ENCODE measurements at places on chromosomes 1 and 21.

DNA sequence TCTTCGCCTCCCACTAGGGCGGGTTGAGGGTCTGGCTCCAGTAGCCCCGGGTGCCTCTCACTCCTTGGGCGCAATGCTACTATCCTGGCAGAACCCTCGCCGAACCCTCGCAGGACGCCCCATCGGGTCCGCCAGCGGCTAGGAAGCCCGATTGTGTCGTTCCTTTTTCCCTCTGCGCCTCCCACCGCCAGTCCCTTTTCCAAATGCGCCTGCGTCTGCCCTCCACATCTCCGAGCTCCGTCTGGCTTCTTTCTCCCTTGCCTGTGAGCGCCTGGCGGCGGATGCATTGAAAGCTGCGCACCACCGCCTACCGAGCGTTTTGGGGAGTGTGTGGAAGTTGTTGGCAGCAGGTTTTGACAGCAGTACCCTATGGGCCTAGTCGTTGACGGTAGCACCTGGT is 1.0 kb upstream of the DIRAS3 start:
- DNase-seq, result no peak

GRCh38 chr1:212309967-212310366 is 24.8 kb downstream of the PPP2R5A start:
- DNase-seq, result no peak

DNA sequence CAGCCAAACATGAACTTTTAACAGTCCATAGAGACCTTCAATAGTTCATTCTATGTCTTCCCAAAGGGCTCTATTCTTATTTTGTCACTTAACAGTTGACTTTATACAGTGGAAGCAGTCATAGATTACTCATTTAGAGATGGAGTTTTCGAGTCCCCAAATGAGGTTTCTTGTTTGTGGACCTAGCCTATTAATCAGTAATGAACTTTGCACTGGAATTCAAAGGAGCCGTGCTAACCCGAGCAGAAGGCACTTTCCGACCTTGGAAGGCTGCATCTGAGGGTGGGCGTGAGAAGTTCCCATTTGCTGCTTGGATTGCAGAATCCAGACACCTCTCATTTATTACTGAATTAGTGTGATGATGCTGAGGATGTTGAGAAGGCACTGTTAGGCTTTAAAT is 46.4 kb downstream of the TTC39A start:
- no peak for DNase-seq

- DNase-seq, result peak; percentile 43
Measured at GRCh38 chr1:200038981-200039848, 11.7 kb downstream of the NR5A2 start.

DNA sequence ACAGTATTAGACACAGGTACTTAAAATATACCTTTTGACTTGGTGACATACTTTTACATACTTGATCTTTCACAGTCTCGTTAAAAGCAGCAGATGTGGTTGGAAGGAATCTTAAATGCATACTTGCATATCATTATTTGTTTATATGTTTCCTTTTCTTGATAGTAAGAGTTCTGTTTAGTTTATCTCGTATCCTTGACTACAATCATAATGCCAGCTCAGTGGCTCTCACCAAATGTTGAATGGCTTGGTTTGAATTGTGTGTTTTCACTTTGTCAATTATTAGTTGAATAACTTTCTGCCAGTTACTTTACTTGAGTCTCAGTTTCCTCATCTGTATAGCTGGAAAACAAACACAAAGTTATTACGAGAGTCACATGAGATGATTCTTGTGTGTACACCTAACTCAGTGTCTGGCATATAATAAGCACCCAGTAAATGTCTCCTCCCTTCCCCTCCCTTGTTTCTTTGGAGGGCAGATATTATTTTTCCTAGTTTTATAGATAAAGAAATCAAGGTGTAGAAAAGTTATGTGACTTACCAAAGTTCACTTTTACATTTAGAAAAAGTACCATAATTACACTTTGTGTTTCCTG is 131.6 kb upstream of the IVNS1ABP start:
- no peak for DNase-seq

DNA sequence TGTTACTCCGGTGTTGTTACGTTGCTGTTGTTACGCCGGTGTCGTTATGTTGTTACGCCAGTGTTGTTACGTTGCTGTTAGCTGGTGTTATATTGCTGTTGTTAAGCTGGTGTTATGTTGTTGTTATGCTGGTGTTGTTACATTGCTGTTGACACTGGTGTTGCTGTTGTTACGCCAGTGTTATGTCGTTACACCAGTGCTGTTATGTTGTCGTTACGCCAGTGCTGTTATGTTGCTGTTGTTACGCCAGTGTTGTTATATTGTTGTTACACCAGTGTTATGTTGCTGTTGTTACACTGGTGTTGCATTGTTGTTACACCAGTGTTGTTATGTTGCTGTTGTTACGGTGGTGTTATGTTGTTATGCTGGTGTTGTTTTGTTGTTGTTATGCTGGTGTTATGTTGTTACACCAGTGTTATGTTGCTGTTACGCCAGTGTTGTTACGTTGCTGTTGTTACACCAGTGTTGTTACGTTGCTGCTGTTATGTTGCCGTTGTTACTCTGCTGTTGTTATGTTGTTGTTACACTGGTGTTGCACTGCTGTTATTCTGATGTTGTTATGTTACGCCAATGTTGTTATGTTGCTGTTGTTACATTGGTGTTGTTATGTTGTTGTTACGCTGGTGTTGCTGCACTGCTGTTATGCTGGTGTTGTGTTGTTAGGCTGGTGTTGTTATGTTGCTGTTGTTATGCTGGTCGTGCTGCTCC is 25.6 kb downstream of the H6PD start:
- no peak for DNase-seq

DNA sequence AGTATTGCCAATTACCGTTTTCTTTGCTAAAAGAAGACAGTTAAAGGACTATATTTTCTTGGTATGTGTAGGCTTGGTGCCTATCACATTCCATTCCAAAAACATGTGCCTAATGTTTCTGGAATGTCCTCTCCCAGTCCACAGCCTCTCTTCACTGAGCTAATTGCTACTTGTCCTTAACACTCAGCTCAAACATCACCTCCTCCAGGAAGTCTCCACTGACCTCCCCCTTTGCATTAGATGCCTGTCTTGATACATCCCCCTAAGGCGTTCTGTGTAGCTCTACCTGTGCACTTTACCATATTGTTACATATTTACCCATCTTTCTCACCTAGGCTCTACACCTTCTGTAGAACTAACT is 195.6 kb upstream of the CAMK1G start:
- no peak for DNase-seq

- no peak for DNase-seq
Measured at GRCh38 chr21:42921927-42922326, 3.5 kb downstream of the ERVH48-1 start.

DNA sequence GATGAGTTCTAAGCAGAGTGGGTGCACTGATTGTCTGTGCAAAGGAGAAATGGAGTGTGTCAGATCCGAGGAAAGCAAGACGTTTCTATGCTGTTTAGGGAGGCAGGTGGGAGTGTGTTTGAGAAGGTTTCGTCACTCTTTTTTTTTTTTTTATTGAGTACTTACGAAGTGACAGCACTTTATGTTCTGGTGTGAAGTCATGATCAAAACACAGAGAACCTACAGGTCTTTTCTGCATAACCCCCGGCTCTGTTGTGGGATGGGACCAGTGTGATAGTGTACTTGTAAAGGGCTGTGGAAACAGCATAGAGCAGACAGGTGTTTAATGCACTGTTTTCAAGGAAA is 26.7 kb downstream of the MIA3 start:
- DNase-seq, result no peak

DNA sequence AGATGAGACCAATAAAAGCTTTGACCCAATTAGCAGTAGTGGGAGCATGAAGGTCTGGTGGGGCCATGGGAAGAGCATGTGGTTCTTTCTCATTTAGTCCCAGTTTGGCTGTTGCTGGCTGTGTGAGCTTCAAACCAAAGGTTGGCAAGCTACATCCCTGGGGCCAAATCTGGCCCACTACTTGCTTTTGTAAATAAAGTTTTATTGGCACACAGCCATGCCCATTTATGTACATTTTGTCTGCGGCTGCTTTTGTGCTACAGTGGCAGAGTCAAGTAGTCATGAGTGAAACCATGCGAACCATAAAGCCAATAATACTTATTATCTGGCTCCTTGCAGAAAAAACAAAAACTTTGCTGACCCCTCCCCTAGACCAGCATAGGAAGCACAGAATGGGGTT is 196.9 kb downstream of the PRDM2 start:
- no peak for DNase-seq

GRCh38 chr1:204190212-204191211 is 5.8 kb downstream of the KISS1 start:
- DNase-seq, result peak; percentile 23

DNA sequence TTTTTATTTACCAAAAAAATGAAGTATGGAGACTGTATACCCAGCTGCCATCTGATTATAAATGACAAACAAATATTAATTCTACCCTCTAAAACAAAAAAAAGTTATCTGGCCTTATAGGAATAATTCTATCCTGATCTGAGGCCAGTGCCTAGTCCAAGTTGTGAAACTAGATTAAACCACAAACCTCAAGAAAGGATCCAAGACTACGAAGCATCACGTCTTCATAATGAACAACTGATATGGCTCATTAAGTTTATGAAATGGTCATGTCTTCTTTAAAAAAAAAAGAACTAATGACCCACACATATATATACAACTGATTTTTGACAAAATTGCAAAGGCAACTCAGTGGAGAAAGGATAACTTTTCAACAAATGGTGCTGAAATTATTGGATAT is 32.4 kb upstream of the CTTNBP2NL start:
- no peak for DNase-seq

GRCh38 chr1:7264101-7264500 is 478.8 kb downstream of the CAMTA1 start:
- DNase-seq, result no peak

- no peak for DNase-seq
Measured at GRCh38 chr1:112594208-112594876, 24.6 kb downstream of the ST7L start.

GRCh38 chr1:239538239-239538988 is 152.0 kb downstream of the CHRM3 start:
- DNase-seq, result no peak

- no peak for DNase-seq
Measured at GRCh38 chr1:202223121-202223860, 29.7 kb downstream of the LGR6 start.

GRCh38 chr1:30691480-30691879 is 31.9 kb downstream of the MATN1 start:
- no peak for DNase-seq

DNA sequence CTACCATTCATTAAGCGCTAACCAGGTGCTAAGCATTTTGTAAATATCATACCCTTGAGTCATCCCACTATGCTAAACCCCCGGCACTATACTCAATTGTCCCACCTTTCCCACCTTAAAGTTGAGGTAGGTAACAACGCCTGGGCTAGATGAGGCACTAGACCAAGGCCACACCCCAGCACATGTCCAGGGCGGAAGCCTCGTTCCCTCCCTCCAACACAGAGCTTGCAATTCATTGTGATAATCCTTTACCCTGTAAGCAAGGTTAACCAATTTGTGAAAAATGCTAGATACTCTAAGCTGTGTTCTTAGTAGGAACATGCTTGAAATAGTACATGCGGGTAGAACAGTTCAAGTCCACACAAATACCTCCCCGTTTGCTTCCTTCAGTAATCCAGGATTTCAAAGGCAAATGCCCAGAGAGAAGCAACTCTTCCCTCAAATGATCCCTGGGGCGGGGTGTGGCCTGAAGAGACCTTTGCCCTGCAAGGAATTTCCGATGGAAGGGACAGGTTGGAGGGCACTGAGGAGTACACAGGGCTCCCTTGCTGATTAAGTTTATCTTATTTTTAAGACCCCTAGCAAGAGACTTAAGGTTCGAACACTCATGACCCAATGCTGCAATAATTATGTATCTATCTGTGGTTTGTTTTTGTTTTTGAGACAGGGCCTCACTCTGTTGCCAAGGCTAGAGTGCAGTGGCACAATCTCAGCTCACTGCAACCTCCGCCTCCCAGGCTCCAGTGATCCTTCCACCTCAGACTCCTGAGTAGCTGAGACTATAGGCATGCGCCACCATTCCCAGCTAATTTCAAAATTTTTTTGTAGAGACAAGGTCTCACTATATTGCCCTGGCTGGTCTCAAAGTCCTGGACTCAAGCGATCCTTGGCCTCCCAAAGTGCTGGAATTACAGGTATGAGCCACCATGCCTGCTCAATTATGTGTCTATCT is 2.6 kb downstream of the RSPH1 start:
- no peak for DNase-seq

DNA sequence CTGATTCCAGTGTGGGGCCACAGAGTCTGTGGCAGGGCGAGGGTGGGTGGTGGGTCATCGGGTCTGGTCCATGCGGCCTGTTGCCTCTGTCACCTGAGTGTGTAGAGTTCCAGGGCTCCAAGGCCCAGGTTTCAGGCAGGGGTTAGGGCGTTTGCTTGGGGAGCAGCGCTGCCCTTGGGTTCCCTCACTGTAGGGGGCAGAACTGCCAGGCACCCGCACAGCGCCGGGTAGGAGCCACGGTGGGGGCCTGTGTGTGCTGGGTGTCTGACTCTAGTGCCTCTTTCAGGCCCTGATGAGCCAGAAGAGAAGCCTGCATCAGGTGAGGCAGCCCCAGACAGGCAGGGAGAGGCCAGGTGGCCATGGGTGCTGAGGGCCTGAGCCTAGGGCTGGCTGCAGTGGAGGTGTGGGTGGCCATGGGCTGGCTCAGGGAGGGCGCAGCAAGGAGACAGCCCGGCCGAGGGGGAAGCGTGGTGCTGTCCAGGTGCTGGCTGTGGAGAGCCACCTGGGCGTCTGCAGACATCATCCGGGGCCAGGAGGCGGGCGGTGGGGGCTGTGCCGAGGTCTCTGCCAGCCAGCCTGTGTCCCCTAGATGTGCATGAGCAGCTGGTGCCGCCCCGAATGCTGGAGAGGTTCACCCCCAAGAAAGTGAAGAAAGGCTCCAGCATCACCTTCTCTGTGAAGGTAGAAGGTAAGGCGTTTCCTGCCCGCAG is 72.3 kb downstream of the TRIM11 start:
- DNase-seq, result no peak

DNA sequence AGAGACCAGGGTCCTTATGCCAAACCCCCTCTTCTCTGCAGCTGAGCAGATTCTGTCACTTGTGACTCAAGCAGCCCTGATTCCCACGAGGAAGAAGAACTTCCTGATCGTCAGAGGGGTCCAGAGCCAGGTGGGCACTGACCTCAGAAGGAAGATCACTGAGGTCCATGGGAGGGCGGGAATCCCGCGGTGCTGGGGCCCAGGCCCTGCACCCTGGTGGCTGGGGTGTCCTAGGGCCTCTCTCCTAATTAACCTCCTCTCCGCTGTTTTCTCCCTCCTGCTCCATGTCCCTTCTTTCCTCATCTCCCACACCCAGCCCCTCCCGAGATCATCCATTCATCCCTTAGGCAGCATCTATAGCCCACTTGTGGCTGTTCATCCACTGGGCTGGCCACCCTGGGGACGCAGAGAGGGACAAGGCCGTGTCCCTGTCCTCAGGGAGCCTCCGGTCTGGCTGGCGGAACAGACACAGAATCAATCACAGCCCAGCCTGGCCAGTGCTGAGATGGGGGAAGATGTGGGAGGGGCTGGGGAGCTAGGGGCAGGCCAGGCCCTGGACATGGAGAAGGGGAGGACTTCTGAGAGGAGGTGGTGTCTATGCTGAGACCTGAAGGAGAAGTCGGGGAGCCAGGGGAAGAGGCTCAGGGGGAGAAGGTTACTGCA is 638.3 kb downstream of the MATN1 start:
- no peak for DNase-seq

- no peak for DNase-seq
Measured at GRCh38 chr1:151036356-151036755, at the start of gene BNIPL. BNIPL (plus strand) TSS chr1:151036586; CDS start chr1:151036726, 140 bp downstream.

- no peak for DNase-seq
Measured at GRCh38 chr1:205245096-205245495, 17.4 kb downstream of the TMCC2 start.
